HCEC 1CT (cell line): ENCODE measurements at places on chromosomes 7 and 10.

DNA sequence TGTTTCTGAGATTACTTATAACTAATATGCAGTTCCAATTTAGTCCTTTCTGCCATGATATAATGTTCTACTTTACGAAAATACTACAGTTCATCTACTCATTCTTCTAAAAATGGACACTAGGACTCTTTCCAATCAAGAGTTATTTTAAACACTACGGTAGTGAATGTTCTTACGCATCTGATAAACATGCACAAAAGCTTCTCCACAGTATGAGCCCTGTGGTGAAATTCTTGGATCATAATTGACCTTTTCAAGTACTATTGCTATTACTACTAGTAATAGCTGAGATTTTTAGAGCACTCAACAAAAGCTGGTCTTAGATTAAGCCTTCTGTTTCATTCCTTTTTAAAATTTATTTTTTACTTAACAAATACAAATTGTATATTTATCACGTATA lies 106.4 kb downstream of the CH25H start:
- DNase-seq, result peak; percentile 91

GRCh38 chr10:7258948-7259523 lies 151.8 kb downstream of the SFMBT2 start:
- DNase-seq, result no peak

- no peak for DNase-seq
Observed at GRCh38 chr7:149322737-149323136, 60.7 kb downstream of the ZNF783 start.

DNA sequence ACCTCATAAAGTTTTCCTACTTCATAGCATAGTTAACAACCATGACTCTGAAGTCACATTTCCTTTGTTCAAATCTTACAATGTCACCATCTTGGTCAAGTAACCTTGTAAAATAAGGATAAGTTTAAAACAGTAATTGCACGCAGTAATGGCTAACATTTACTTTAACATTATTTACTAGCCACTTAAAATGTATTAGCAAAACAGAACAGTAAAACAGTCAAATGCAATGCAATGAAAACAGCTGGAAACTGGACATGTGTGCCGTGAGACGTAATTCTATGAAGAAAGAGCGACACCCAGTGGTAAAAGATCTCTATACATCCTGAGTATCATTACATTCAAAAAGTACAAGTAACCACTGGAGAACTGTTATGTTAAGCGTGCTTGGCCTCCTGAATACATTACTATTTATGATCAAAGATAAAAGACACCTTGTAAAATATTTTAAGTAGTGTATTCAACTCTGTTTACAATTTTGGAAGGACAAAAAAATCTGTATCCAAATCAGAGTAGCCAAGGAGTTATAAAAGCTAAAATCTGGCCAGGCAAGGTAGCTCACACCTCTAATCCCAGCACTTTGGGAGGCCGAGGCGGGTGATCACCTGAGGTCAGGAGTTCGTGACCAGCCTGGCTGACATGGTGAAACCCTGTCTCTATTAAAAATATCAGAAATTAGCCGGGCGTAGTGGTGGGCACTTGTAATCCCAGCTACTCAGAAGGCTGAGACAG lies 27.2 kb downstream of the ATE1 start:
- DNase-seq, result peak; percentile 60

DNA sequence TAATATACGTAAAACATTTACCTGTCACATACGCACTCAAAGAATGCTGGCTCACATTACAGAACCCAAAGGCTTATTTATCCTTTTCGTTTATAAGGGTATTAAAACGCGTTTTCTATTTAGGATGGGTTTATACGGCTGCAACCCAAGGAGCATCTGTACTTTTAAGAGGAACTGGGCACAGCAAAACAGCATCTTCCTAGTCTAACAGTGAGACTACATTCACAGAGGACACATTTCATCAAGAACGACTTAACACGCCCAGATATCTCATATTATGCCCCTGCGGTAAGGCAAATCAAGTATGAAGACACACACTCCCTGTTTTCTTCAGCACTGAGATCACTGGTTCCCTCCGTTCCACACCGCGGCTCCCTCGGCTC lies 533 bp upstream of the DMTF1 start:
- DNase-seq, result no peak

DNA sequence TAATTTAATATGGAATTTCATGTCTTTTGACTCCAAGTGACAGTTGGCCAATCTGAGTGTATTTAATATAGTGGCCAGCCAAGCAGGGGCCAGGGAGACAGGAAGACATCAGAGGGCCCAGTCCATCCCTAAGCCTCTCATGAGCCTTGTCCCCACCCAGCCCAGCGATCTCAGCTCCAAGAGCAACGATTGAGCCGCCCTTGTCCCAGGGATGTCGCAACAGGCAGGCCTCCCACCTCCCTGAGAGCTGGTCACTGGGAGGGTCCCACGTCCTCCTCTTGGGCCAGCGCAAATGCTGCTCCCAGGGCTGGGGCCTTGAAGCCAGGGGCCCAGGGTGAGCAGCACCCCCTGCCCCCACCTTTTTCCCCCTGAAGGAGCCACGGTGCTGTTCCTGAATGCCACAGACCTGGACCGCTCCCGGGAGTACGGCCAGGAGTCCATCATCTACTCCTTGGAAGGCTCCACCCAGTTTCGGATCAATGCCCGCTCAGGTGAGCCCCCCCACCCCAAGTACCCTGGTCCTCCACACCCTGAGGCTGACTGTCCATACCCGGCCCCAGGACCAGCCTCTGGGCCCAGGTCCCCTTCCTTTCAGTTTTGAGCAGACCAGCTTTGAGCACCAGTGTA lies 29.4 kb downstream of the C10orf105 start:
- no peak for DNase-seq

GRCh38 chr10:74708246-74708645 lies 118.2 kb upstream of the KAT6B start:
- DNase-seq, result no peak
